A172 (cell line): ENCODE measurements at places on chromosomes 1 and 21. TPM values are rescaled to one million over a fixed set of nuclear protein-coding genes. Genes with fewer than 3 reads are reported as not detected.
A peak's percentile ranks its signal among the peaks of the same experiment; 100 is the strongest.

- DNase-seq, result no peak
These were observed 73.0 kb downstream of the DAP3 start for GRCh38 chr1:155761736-155762405.

- peak; percentile 44 for DNase-seq
These were observed 5.5 kb upstream of the RGS21 start for GRCh38 chr1:192311281-192311680.

GRCh38 chr1:92481599-92481925 lies 5.2 kb downstream of the GFI1 start:
- DNase-seq, result no peak

- no peak for DNase-seq
These were observed 22.7 kb upstream of the BECN2 start for GRCh38 chr1:241934866-241935265.

GRCh38 chr21:42160111-42160721 lies 58.7 kb upstream of the ABCG1 start:
- no peak for DNase-seq

GRCh38 chr21:33373451-33373850 lies 29.8 kb upstream of the IFNGR2 start:
- DNase-seq, result peak; percentile 34

DNA sequence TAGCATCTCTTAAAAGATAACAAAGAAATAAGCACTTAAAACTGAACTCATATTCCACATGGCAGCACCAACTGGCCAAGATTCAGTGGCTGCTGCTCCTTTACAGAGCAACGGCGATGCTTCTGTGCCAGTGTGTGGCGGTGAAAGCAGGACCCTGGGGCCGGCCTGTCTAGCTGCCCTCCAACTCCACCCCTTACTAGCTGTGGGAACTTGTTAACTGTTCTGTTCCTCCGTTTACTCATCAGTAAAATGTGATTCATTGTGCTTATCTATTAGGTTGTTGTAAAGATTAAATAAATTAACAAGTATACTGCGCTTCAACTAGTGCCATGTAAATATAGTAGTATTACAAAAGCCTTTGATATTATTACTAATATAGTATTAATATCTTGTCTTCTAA lies 133.2 kb downstream of the GDAP2 start:
- DNase-seq, result no peak

DNA sequence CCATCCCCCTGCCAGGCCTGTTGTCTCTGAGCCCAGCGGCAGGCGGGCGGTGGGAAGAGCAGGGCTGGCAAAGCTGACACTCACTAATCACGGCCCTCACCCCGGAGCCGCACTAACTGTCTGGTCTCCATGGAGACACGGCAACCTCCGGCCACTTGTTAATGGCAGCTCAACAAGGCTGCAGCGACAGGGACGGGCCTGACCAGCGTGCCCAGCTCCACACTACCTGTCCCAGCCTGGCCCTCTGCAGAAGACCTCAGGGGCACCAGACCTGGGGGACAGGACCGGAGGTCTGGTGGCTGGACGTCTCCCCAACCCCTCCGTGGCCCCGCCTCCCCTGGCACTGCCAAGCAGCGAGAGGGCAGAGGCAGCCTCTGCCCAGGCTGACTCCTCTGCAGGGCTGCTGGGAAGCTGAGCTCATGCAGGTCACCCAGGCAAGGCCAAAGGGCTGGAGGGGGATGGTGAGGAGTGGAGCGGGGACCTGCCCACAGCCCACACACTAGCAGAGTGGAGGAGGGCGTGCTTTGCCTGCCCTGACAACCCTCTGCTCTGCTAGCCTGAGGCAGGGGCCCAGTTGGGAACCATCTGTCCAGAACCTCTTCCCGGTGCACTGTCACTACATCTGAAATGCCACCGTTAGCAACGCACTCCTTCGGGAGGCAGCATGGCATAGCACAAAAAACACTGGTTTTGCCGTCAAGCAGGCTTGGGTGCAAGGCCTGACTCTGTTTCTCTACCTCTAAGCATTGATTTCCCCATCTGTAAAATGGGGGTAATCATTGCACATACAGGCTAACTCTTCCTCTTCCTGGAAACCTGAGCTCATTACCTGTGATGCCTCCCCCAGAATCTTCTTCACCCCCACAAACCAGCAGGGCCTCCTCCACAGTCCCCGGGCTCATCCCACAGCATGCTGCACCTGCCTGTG lies 29.6 kb upstream of the WASF2 start:
- DNase-seq, result no peak

GRCh38 chr1:76864383-76864782 lies 2.9 kb upstream of the ST6GALNAC5 start:
- DNase-seq, result no peak

- DNase-seq, result peak; percentile 21
These were observed 45.6 kb downstream of the IL23R start for GRCh38 chr1:67211589-67212563.

DNA sequence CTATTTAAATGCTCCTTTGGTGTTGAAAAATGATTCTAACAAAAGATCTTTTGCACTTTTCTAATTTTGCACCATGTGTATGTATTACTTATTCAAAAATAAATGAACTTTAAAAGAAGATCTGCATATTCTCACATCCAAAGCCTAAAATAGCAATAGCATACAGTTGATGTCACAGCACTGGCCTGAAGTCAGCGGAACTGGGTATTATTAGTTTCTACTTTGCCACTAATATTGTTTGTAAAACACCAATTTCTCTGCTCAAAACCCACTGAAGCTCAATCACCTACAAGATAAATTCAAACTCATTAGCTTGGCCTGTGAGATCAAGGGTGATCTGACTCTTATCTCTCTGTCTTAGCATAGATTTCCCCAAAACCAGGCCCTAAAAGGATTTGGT lies 34.5 kb upstream of the BCAR3 start:
- DNase-seq, result no peak

DNA sequence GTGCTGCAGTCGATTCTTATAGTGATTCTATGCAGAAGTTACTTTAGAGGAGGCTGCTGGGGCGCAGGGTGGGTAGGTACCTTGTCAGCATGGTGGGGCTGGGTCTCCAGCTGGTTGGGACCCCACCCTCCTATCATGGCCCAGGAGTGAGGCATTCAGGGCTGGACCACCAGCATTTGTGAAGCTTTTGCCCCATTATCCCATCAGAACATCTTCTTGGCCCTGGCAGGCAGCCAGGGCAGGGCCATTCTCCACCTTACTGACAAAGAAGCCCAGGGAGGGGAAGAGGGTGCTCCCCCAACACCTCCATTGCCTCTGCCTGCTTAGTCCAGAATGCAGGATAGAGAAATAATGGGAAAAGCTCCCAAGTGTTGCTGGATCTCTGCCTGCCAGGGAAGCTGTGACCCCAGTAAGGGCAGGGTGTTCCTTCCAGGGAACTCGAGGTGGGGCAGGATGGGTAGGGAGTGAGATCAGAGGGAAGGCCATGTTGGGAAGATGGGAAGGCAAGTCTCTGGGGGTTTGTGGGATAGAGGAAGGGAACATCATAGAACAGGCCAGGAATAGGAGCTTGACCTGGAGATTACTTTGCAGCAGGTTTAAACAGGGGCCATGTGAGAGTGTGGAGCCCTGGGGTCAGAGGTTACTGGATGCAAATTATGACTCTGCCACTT lies 16.2 kb upstream of the SLC2A1 start:
- no peak for DNase-seq

- peak; percentile 69 for DNase-seq
These were observed 5.1 kb downstream of the TMEM201 start for GRCh38 chr1:9593492-9594465.

GRCh38 chr1:153805886-153806719 lies 30.9 kb downstream of the SLC27A3 start:
- no peak for DNase-seq

DNA sequence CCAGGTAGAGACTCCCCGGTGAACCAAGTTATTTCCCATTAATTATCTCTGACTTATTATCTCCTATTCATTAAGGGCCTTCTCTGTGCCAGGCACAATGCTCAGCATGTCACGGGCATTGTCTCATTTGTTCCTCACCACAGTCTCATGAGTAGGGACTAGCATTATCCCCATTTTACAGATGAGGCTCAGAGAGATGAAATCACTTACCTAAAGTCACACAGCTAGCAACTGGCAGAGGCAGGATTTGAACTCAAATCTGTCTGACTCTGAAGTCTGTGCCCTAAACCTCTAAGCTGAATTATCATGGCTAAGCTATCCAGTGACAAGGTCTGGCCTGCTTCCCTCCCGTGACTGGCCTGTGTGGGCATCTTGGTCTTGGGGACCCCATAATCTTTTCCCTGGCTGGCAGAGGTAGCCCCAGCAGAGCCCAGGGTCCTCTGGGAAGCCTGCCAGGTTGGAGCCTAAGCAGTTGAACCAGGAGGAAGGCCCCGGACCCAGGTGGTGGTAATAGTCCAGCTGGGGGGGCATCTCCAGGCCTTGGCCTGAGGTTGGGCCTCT lies 4.5 kb downstream of the MAP7D1 start:
- no peak for DNase-seq

- peak; percentile 29 for DNase-seq
These were observed 61.1 kb downstream of the FMN2 start for GRCh38 chr1:240152611-240153297.

DNA sequence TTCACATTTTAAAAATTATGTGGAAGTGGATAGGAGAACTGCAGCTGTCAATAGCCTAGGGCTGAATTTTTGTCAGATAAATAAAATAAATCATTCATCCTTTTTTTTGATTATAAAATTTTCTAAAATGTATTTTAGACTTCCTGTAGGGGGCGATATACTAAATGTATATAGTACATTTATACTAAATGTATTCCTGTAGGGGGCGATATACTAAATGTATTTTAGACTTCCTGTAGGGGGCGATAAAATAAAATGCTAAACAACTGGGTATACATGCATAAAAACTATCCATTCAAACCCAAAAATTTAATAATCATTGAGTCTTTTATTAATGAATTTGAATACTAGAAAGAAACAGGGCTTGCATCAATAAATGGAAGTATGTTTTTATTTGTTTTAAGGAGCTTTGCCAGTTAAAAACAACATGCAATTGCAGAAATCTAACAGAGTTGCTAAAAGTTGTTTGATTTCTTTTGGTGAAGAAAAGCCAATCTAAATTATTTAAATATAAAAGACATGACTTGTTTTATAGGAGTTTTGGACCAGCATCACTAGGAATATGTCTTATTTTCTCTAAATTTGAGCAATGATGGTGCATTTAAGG lies 31.4 kb downstream of the CLCA1 start:
- no peak for DNase-seq

DNA sequence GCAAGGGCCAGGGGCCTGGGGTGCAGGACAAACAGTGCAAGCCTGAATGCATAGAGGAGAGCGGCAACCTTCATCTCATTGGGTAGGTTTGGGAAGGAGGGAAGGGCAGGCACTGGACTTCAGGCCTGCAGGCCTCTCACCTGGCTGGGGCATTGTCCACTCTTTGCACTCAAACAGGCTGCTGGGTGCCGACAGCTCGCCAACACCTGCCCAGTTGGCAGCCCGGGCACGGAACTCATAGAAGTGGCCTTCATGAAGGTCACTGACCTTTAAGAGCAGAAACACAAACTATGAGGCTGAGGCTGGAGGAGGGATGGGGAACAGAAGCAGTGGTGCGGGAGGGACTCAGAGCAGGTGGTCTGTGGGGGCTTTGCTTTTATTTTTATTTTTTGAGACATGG lies 30.7 kb downstream of the MYOM3 start:
- DNase-seq, result no peak

DNA sequence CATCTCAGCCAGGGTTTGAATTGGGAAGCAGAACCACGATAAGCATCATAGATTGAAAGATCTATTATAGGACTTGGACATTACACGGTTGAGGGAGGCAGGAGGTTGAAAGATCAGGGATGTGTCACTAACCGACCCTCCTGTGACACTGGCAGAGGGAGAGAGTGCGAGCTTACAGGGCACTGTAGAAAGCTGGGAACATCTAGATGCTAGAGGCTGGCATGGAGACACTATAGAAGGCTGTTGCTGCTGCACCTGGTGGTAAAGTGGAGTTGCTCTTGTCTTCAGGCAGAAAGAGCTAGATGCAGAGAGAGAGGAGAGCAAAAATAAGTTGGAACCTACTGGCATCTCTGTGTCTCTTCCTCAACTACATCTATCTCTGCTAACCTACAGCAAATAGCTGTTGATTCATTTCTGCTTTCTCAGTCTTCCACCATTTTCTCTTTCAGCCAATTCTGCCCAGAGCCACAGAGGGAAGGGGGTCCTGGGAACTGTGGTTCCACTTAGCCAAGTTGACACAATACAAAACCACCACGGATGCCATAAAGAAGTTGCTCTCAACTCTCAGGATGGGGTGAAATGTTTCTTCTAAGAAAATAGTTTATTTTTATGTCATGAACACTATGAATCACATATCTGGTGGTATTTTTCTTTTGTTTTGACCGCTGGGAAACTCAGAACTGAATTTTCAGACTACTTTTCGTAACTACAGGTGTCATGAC lies 155.9 kb downstream of the ZNF281 start:
- DNase-seq, result no peak

- DNase-seq, result no peak
These were observed 10.4 kb downstream of the ZBTB8A start for GRCh38 chr1:32549616-32550015.

DNA sequence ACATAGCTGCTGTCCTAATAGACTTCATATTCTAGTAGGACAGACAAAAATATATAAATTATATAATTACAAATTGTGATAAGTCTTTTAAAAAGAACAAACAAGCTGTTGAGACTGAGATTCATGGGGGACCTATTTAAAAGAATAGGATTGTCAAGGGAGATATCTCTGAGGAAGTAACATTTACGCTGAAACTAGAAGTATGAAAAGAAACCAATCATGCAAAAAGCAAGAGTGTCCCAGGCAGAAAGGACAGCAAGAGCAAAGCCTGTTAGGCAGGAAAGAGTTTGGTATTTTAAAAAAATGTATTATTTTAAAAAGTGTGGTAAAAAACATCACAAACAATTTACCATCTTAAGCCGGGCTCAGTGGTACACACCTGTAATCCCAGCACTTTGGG lies 9.1 kb upstream of the METTL13 start:
- DNase-seq, result no peak

The KCNK1 gene
- 3.5 and 4.3 TPM in 2 replicates for total RNA-seq

The PROK1 gene
- total RNA-seq, result not detected in 2 replicates

The C1orf74 gene
- 5.0 and 6.6 TPM in 2 replicates for total RNA-seq

The TNFRSF14 gene
- 0.05 and 0.10 TPM in 2 replicates for total RNA-seq

The CIART gene
- 15.2 and 25.2 TPM in 2 replicates for total RNA-seq

The S1PR1 gene
- total RNA-seq, result 0.50 and 0.91 TPM in 2 replicates
